ENCODE measurements at places on chromosomes 2 and 18.

GRCh38 chr2:11710632-11711353 lies 35.6 kb upstream of the LPIN1 start:
- DNase-seq, result no peak

DNA sequence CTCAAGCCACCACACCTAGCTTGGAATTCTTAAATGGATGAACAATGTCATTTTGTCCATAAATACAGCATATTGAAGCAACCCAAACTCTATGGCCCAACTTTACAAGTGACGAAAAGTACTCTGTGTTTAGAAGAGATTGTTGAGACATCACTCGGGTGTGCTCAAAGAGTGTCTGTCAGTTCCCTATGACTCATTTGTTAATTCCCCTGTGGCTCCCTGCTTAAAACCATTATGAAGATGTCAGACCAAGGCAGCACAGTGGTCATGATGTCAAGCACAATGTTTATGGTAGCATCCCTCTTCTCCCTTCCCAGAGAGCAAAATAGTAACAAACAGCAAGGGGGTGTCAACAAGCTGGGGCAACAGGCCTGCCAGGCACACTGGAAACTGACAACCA lies 3.0 kb downstream of the LYG1 start:
- no peak for DNase-seq

DNA sequence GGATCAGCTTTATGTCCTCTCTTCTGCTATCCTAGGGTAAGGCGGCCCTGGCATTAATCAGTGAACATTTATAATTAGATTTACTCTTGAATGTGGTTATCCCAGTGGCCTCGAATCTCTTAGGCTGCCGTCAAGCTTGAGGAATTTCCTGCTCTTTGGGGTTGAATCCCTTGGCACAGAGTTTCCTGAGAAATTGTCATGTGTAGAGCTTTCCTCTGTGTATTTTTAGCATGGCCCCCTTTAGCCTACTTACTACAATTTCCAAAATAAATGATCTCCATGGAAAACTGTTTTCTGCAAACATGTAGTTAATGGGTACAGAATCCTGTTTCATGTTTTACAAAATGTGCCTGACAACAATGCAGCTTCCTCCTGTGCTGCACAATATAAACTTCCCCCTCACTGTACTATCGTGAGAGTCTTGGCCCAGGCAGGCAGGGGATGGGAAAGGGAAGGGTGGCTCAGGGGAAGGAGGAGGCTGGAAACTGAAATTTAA lies 18.1 kb downstream of the NCAPH start:
- DNase-seq, result no peak

DNA sequence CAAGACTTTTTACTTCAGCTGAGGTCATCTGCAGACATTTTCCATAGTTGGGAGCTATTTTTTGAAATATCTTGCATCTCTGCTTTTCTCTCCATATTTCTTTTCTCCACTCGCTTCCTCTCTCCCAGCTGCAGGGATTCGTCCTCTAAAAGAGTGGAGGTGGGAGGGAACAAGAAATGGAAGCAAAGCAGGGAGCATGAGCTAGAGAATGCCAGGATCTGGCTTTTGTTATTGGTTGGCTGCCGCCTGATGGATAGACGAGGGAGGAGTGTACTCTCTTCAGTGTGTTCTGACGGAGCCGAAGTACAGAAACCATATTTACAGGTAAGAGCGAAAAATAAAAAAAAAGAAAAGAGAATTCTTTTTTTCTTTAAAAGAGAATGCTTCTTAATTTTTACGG lies at the start of gene CSRNP3:
Gene CSRNP3, plus strand, starts transcription at position 282 of the 400 bp plus-strand sequence. CDS start 125,368 bp downstream, outside the sequence.
- no peak for DNase-seq

DNA sequence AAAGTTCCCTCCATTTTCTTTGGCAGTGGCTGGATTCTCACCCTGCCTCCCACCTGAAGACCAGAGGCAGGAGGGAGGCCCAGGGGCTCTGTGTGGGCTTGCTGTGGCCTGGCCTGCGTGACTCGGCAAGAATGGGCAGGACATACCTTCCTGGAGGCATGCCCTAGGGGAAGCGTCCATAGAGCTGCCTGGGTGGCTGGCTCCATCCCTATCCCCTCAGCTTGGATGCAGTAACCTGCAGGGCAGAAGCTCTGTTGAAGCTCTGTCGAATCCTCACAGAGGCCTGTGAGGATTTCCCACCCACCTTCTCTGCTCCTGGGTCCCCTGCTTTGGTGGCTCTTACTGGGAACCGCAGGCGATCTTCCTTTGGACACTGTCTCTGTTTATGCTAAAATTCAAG lies 1.3 kb upstream of the PRSS56 start:
- no peak for DNase-seq

DNA sequence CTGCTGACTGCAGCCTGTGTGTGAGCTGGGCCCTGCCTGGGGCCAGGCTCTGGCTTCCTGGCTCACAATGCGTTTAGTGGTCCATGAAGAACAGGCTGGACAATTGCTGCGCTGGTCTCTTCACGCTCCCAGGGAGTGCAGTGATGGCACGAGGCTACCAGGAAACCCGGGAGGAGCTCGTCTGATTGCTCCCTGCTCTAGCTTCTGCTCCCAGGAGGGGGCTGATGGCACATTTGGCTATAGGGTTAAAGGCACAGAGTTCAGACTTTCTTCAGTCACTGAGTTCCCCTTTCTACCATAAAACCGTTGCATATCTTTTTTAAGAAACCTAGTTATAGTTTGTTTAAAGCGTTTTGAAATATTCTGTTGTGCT lies 60.1 kb downstream of the KCNF1 start:
- DNase-seq, result no peak

DNA sequence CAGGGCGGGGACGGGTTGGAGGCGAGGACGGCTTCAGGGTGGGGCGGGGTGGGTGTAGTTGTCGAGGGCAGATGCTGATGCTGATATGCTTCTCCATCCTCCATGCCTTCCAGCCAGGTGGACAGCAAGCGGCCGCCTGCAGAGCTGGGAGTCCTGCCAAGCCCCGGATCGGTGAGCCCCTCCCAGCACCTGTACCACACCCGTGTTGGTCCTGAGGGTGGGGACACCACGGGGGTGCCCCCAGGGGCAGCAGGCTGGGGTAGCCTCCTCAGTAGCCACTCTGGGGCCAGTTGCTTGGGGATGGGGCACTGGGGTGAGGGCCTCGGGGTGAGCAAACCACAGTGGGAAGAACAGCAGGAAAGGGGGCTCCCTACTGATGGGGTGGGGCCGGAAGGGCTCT lies 2.6 kb downstream of the ANO7 start:
- no peak for DNase-seq

DNA sequence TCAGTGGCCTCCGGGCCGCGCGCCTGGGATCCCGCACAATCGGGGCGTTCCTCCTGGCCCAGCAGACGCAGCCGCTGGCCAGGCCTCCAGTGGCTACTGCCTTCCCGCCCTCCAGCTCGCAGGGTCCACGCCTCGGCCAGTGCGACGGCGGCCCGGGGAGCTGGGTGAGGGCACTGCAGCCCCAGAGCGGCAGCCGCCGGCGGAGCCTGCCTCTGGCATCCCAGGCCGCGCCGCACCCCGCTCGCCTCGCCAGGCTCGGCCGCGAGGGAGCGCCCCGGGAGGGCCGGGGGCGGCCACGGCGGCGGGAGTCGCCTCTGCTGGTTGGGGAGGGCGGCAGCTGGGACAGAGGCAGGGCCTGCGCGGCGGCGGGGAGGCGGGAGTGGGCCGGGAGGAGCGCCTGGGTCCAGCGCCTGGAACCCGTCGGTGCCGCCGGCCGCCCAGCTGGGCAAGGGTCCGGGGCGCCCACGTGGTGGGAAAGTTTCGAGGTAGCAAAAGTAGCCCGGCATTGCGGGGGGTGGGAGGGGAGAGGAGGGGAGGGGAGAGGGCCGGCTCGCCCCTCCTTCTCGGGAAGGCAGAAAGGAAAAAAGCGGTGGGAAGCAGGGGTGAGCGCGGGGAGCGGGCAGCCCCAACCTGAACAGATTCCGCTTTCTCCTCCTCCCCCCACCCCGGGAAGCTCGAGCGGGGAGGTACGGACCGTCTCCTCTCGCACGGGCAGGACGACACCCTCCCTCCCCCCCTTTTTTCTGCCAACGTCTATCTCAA lies 1.5 kb upstream of the INHBB start:
- DNase-seq, result no peak

- DNase-seq, result no peak
These were observed 46.5 kb downstream of the ZFP36L2 start for GRCh38 chr2:43179942-43180341.

- no peak for DNase-seq
These were observed 11.1 kb upstream of the KIDINS220 start for GRCh38 chr2:8848328-8849100.

- DNase-seq, result peak; percentile 42
These were observed 30.4 kb downstream of the SRSF7 start for GRCh38 chr2:38720613-38721241.
